ENCODE measurements at places on chromosomes 4 and X. TPM values are rescaled to one million over a fixed set of nuclear protein-coding genes. Genes with fewer than 3 reads are reported as not detected.

S100G gene
- total RNA-seq: not detected

S100P gene
- total RNA-seq: 5.6 TPM

DNA sequence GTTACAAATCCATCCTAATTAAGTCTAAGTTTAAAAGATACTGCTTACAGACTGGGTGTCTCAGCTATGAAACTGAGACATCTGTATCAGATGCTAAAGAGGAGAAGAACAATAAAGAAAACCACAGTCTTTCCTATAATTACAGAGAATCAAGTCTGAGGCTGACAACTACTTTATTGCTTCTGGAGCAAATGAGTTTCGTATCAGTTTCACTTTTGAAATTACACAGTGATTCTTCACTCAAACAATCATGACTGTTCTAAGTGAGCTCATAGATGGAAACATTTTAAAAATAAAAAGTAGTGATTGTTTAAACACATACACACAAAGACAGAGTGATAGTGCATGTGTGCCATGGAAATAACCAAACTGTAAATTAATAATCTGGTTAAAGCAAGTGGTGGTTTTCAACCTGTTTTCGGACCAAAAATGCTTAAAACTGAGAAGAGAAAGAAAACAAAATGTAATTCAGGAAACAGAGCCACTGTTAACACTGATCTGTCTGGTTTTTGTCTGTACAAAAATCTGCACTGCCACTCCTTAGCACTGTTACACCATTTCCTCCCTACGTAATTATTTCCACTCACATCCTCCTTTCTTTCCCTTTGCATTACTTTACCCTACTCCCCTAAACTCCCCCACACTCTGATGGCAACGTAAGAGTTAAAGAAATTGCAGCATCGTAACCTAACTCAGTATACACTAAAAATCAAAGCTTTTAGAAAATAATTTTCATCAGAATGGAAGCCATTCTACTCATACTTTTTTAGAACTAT is 12.5 kb downstream of the RFC1 start:
- no peak for DNase-seq
- no peaks in the 10 kb centered on the region for H3K27me3 ChIP-seq
- H3K36me3 ChIP-seq: peaks cover 39% of the 10 kb centered on the region
- H3K4me1 ChIP-seq: peaks cover 64% of the 10 kb centered on the region
- peak overlapping the region; percentile 83 for H3K4me3 ChIP-seq

DNA sequence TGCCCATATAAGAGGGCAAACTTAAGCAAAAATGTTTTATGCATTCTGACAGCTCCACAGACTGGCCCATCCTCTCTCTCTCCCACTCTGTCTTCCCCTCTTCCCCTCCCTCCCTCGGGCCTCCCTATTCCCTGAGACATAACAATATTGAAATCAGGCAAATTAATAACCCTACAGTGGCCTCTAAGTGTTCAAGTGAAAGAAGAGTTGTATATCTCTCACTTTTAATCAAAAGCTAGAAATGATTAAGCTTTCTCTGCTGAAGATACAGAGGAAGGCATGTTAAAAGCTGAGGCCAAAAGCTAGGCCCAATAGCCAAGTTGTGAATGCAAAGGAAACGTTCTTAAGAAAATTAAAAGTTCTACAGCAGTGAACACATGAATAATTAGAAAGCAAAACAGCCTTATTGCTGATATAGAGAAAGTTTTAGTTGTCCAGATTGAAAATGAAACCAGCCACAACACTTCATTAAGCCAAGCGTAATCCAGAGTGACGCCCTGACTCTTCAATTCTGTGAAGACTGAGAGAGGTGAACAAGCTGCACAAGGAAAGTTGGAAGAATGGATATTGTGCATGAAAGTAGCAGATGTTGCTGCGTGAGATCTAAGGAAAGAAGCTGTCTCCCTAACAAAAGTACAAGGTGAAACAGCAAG is 54.9 kb downstream of the USO1 start:
- H3K4me3 ChIP-seq: no peak overlapping the region
- no peaks in the 10 kb centered on the region for H3K27me3 ChIP-seq
- H3K36me3 ChIP-seq: peaks cover 55% of the 10 kb centered on the region
- no peak for DNase-seq
- H3K27ac ChIP-seq: peak overlapping the region; percentile 44

DNA sequence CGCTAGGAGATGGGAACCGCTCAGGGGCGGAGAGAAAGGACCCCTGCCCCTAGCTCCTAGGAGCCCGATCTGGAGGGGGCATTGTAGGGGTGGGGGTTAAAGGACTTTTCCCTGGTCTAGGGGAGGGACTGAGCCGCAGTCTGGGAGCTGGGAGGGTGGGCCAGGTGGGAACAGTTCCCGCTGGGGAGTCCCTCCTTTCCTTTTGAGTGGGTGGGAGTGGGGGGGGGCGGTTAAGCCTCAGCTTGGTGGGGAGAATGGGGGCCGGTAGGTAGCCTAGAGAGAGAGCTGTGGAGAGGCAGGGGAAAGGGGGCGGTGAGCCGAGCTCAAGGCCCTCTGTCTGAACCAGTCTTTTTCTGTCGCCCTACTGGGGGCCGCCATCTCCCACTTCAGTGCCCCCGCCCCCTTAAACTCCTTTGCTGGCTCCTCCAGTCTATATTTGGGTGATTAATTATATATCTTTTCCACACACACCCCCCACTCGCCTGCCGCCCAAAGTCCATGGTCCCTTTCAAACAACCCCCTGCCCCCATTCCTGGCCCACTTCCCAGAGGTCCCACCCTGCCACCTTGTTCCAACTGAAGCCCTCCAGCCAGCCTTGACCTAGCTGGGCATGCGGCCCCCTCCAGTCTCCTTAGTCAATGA is 822 bp downstream of the ZNF275 start:
- peaks cover 10% of the 10 kb centered on the region for H3K27me3 ChIP-seq
- H3K4me3 ChIP-seq: peak overlapping the region; percentile 83
- no peak for DNase-seq
- H3K27ac ChIP-seq: peak overlapping the region; percentile 88
